Activated naive CD8-positive, alpha-beta T cell treated with anti-CD3 and anti-CD28 coated beads, Interleukin-2, amount 10 ng/mL, durations not matched to agents 7 days and 5 days (primary cell): ENCODE measurements at places on chromosomes 3 and 15.

- DNase-seq: no peak
Measured at GRCh38 chr3:105014631-105015030, 352.1 kb upstream of the ALCAM start.

- no peak for DNase-seq
Measured at GRCh38 chr3:30713885-30714503, 107.6 kb downstream of the TGFBR2 start.

GRCh38 chr3:100988080-100988479 is 5.1 kb downstream of the ABI3BP start:
- DNase-seq: no peak

DNA sequence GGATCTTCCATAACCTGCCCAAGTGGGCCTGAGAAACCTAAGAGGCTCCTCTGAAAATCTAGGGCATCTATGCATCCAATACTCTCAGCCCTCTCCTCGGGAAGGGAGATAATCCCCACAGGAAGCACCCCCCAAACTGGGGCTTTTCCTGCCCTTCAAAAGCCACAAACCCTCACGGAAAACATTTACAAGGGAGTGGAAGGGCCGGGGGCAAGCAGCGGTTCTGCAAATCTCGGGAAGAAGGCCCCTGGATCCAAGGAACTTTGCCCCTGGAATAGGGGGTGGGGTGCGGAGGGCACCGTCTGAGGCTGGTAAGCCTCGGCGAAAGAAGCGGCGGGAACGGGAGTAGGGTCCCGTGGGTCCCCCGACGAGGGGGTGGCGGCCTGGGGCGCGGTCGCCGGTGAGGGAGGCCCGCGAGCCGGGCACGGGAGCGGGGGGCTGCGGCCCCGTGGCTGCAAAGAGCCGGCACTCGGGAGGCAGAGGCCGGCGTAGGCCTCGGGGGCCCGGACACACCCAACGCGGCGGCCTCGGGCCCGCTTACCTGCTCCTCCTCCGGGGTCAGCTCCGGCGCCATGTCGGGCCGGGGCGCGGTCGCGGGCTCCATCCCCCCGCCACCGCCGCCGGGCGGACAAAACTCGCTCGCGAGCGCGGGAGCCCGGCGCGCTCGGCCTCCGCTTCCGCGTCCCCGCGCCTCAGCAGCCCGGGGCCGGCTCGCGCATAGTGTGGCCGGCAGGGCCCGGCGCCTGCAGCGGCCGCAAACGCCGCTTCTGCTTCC is 755 bp downstream of the PTPN9 start:
- peak; percentile 72 for DNase-seq

- no peak for DNase-seq
Measured at GRCh38 chr3:33058765-33059164, 38.2 kb downstream of the GLB1 start.

- DNase-seq: no peak
Measured at GRCh38 chr3:29537889-29538609, 257.2 kb downstream of the RBMS3 start.

GRCh38 chr3:20424086-20424485 is 238.1 kb upstream of the SGO1 start:
- no peak for DNase-seq

- no peak for DNase-seq
Measured at GRCh38 chr3:5411786-5412185, 224.3 kb downstream of the EDEM1 start.

GRCh38 chr15:85490856-85491255 is 110.5 kb downstream of the AKAP13 start:
- no peak for DNase-seq

- DNase-seq: no peak
Measured at GRCh38 chr3:69463531-69463930, 77.6 kb upstream of the FRMD4B start.

GRCh38 chr15:40512440-40512839 is 41.7 kb downstream of the CHST14 start:
- no peak for DNase-seq

DNA sequence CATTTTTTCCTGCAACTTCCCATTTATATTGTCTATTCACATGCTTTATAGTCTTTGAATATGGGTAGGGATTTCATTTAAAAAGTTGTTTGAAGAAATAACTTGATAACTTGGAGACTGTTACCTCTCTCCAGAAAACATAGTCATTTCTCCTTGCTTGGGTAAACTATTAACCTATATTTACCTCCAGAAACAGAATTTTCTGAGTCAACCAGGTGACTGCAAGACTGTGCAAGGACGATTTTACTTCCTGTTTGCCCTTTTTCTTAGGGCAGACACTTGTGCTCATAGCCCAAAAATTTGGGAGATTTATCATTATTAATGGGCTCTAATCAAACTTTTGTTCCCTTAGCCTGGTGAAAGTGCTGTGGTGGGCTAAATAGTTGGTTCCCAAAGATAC is 14.3 kb upstream of the MOBP start:
- DNase-seq: no peak

GRCh38 chr3:32888739-32889138 is 62.7 kb upstream of the CCR4 start:
- no peak for DNase-seq

DNA sequence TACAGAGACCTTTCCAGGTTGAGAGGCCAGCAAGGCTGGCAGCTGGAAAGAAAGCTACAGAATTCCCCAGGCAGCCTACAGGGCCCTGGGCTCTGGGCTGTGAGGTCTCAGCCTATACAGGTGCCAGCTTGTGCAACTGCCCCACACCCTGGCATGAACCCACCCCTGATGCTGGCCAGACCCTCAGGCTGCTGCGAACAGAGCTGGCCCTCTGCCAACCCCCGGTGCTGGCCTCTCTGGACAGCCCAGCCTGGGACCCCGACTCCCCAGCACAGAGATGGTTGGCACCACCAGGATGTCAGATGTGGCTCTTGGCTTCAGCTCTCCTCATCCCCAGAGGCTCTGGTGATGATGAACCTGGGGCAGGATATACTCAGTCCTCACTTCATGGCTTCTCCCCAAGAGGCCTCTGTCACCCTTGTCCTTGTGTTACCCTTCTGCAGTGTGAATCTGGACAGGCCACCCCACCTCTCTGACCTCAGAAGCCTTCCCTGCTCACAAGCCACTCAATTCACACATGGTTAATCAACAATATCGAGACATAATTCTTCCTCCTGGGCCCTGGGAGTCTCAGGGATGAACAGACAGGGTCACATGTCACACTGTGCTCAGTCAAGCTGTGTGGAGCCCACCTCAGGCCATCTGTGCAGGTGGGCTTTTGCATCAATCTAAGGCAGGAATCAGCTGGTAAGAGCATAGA is 11.0 kb upstream of the BFSP2 start:
- no peak for DNase-seq

GRCh38 chr3:169607949-169608348 is 55.6 kb downstream of the MECOM start:
- DNase-seq: no peak

- no peak for DNase-seq
Measured at GRCh38 chr3:42853739-42854302, 21.9 kb downstream of the CYP8B1 start.

DNA sequence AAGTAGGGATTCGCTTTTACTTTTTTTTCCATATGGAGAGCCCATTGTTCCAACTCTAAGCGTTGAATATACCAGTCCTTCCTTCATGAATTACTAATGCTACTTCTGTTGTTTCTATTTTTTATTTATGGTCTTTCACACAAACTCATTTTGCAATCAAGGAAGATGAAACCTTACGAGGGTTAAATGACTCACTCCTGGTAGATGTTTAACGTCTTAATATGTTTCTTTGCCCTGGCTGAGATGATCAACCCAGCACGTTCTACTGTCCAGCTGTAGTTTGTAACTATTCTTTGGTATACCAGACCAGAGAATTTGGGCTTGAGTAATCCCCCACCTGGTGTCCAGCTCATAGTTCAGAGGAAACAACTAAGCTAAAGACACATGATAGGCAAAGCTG is 23.1 kb downstream of the CDCP1 start:
- DNase-seq: no peak

DNA sequence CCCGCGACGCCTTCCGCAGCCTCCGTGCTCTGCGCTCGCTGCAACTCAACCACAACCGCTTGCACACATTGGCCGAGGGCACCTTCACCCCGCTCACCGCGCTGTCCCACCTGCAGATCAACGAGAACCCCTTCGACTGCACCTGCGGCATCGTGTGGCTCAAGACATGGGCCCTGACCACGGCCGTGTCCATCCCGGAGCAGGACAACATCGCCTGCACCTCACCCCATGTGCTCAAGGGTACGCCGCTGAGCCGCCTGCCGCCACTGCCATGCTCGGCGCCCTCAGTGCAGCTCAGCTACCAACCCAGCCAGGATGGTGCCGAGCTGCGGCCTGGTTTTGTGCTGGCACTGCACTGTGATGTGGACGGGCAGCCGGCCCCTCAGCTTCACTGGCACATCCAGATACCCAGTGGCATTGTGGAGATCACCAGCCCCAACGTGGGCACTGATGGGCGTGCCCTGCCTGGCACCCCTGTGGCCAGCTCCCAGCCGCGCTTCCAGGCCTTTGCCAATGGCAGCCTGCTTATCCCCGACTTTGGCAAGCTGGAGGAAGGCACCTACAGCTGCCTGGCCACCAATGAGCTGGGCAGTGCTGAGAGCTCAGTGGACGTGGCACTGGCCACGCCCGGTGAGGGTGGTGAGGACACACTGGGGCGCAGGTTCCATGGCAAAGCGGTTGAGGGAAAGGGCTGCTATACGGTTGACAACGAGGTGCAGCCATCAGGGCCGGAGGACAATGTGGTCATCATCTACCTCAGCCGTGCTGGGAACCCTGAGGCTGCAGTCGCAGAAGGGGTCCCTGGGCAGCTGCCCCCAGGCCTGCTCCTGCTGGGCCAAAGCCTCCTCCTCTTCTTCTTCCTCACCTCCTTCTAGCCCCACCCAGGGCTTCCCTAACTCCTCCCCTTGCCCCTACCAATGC is 2.0 kb downstream of the ISLR start:
- peak; percentile 21 for DNase-seq

DNA sequence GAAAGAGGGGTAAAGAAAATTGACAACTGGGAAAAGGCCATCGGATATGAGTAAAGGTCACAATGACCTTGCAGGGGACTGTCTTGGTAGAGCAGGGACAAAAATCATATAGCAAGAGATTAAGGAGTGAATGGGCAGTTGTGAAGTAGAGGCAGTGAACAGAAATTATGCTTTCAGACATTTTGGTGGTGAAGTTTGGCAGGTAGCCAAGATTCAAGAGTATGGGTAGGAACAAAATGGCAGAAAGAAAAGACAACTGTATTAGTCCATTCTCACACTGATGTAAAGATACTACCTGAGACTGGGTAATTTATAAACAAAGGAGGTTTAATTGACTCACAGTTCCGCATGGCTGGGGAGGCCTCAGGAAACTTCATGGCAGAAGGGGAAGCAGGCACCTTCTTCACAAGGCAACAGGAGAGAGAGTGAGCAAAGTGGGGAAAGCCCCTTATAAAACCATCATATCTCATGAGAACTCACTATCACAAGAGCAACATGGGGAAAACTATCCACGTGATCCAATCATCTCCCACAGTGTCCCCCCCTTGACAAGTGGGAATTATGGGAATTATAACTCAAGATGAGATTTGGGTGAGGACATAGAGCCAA is 84.0 kb downstream of the CGNL1 start:
- no peak for DNase-seq

DNA sequence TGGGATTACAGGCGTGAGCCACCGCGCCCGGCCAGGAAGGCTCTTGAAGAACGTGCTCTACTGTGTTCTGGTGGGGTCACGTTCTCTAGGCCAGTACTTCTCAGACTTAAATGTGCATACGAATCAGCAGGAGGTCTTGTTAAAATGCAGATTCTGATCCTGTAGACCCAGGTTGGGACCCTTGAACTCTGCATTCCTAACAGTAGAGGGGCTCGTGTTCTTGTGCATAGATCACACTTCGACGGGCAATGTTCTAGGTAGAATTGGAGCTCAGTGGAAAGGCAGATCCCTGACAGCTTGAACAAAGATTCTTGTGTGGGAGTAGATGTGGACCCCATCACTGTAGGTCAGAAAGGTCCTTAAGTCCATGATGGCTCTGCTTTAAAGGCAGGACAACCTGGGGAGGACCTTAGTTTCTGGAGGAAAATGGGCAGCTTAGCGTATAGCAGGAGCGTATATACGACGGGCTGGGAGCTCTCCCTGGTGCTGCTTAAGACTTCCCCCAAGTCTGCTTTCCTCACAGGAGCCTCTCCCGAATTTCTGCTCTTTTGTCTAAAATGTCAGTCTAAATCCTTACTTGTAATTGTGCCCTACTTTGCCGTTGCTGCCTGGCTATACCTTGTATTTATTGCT is 16.9 kb upstream of the FAM81A start:
- no peak for DNase-seq

- DNase-seq: no peak
Measured at GRCh38 chr15:68228143-68228970, 1.2 kb downstream of the CLN6 start.

- no peak for DNase-seq
Measured at GRCh38 chr15:45326741-45327140, 51.6 kb downstream of the GATM start.

DNA sequence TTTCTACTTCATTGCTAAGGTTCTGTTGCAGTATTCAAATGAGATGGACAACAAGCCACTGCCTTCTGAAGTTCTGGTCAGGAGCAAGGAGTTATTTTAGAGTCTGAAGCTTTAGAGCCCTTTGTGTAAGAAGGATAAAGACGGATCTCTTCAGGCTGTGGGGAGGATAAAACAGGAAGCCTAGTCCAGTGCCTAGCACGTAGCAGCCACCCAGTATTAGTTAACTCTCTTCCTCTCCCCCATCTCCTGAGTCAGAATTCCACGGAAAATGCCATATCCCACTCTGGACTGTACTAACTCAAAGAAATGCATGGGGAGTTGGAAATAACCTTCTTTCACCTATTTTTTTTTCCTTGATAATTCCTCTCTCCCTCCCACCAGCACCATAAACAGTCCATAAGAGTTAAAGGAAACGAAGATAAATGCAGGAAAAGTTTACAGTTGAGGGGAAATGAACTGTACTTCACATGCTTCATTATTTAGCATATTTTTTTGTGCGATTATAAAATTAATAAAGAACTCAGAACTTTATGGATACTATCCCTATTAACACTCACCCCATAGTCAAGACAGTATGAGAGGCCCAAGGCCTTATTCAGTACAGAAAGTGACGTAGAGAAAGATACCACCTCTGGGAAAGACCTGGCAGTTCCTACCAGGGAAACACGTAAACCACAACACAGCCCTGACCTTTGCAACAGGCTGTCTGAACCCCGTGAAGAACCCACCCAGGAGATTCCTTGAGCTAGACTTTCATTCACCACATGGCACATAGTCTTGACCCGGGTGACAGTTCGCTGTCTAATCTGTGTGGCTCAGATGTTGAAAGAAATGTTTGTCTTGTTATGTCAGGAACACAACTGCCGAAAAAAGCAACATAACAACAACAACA is 9.2 kb downstream of the IGF2BP2 start:
- DNase-seq: no peak
